ENCODE measurements at places on chromosomes 2 and 18.

DNA sequence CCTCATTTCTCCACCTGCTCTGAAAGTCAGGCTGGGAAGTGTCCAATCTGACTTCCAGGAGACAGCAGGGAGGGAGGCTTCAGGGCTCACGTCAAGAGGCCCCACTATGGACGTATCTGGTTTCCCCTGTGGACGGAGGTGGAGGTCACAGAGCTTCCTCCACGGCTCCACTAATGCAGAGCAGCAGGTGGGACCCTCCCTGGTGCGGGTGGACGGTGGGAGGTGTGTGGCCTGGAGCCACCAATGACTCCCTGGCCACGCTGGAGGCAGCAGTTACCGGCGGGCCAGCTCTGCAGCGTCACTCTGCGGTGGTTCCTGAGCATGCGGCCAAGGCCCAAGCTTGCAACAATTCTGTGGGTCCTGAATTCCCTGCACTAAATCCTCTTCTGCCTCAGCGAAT, 9.0 kb downstream of the CRACDL start:
- no peak for DNase-seq

- no peak for DNase-seq
These were observed 103.3 kb downstream of the AOX1 start for GRCh38 chr2:200689115-200689514.

GRCh38 chr2:69242651-69243051, 144.4 kb downstream of the GFPT1 start:
- DNase-seq, result no peak

GRCh38 chr18:55031576-55031975, 72.3 kb upstream of the CCDC68 start:
- DNase-seq, result no peak

GRCh38 chr2:169363560-169364150, 1.3 kb upstream of the LRP2 start:
- peak; percentile 43 for DNase-seq

DNA sequence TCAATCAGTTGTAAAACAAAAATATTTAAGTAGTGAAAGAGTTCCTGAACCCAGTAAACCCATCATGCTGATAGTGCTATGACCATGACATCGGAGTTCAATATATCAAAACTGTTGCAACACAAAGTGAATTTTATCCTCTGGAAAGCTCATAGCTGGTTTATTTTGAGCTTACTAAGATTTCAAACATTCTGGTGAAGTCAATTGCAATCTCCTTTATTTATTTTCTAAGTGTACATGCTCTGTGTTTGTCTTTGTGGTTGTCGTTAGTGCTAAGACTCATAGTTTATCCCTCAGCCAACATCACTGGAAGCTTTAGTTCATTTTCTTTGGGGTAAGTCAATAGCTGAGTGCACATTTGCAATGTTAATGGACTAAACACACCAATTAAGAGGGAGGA, 91.9 kb downstream of the QPCT start:
- DNase-seq, result no peak

DNA sequence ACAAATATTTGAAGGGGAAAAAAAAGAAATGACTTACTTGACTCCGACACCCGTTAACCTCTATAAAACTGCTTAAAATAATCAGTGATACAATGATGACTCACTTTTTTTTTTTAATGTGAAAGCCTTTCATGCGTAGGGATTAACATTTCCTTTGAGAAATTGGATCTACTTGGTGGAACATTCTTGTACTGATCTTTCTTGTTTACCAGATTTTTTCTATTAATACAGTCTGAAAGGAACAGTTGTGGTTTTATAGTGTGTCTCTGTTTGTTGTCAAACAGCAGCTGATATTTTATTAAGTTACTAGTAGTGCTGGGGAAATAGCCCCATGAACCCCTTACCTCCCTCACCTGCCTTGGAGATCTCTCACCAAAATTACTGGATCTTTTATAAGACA, 40.2 kb upstream of the NEB start:
- no peak for DNase-seq

DNA sequence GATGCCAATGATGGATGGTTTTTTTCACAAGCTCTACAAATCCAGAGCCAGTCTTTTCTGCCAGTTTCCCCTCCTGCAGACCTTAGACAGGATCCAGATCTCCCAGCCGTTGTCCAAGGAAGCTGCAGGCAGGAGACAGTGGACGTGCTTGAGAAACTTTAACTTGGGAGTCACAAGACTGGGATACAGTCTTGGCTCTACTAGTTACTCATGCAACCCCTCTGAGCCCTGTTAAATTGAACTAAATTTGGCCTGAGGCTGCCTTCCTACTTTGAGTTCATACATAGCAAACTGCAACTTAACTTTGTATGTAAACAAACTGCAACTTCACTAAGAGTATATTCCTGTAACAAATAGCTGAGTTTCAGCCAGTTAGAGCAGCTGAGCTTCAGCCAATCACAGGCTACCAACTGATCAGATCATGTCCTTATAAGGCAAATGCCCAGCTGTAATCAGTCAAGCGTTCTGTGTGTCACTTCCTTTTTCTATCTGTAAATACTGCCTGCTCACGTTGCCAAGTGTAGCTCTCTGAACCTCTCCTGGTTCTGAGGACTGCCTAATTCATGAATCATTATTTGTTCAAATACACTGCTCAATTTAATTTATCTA, 140.9 kb downstream of the CAPN13 start:
- DNase-seq, result no peak

DNA sequence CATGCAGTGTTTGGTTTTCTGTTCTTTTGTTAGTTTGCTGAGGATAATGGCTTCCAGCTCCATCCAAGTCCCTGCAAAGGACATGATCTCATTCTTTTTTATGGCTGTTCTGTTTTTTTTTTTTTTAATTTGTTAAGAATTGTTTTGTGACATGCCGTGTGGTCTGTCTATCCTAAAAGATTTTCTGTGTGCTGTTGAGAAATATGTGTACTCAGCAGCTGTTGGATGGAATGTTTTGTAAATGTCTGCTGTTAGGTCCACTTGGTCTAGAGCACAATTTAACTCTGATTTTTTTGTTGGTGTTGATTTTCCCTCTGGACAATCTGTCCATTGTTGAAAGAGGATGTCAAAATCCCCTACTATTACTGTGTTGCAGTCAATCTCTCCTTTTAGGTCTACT, 80.4 kb upstream of the WDR75 start:
- DNase-seq, result no peak

- no peak for DNase-seq
These were observed 77.4 kb upstream of the LDLRAD4 start for GRCh38 chr18:13141209-13141608.

DNA sequence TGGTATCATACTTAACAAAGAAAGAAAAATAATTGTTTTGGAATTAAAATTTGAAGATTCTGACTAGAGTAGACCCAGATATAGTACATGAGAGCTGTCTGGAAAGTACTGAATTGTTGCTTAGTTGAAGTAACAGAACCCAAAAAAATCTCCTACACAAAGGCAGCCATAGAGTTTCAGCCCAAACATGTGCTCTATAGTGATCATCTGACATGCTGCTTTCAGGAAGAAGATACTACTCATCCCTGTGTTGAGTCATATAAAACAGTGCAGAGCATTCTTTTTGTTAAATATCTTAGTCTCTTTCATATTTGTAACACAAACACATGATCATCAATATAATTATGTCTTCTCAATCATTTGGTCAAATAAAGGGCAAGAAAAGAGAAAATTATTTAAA, 84.8 kb upstream of the PTPRM start:
- no peak for DNase-seq

DNA sequence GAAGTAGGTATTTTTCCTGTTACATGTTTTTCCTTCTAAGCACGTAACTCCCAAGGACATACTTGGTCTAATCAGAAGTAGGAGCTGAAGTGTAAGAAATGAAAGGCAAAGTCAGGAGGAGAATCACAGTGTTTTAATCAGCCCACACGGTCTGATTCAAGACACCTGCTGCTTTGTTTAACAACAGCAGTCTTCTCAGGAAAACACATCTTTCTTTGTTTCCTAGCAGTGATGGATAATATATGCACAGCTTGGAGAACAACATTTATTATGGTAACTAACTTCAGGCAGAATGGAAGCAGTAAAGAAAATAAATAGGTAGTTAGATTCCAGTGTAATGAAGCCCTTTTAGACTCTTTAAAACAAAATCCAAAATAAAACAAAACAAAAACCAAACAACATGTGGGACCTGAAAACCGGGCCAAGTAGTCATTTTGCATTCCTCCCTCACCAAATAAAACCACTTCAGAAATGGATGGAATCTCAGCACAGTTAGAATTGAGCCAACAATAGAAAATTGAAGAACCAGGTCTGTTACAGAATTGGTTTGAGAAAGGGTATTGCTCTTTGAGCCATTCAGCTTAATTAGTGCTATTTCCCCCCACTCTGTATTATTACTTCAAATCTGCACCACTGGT, 61.1 kb upstream of the UGP2 start:
- no peak for DNase-seq

- DNase-seq, result no peak
These were observed 10.5 kb upstream of the CDK15 start for GRCh38 chr2:201795607-201796477.

DNA sequence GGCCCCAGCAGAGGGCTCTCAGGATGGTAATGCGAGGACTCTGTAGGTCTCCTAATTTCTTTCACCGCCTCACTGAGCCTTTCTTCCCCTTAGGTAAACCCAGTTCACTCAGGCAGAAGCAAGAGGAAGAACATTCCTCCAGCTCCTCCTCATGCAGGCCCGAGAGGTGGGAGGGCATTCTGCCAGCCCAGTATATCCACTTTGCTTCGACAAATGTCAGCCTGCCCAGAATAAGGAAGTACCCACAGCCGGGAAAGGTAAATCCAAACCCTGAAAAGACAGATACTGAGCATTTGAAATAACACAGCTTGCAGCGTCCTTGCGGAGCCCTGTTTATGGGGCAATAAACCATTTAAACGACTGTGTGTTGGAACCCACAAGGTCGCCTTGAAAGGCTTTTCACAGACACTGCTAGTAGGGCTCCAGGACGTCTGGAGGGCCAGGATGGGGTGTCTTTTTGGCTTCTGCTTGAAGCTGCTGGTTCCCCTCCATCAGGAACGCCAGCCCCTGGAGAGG, 63.0 kb upstream of the STPG4 start:
- DNase-seq, result no peak

DNA sequence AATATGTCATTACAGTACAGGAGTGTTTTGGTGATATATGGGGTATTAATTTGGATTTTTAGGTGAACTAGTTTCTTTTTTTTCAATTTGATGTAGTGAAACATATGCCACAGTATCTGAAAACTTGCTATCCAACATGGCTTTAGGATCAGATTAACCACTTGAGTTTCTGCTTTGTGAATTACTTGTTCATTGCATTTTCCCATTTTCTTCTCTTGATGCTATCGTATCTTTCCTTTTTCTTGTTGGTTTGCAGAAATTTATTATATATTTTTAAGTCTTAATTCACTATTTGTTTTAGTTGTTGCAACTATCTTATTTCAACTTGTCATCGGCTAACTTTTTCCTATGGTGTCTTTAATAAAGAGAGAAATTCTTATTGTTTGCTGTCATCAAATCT, 8.8 kb downstream of the IL36A start:
- DNase-seq, result no peak

DNA sequence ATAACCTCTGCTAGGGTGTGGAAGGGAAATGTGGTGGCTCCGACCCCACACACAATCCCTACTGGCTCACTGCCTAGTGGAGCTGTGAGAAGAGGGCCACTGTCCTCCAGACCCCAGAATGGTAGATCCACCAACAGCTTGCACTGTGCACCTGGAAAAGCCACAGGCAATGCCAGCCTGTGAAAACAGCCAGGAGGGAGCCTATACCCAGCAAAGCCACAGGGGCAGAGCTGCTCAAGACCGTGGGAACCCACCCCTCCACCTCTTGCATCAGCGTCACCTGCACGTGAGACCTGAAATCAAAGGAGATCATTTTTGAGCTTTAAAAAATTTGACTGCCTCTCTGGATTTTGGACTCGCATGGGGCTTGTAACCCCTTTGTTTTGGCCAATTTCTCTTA, 249.0 kb upstream of the CDH2 start:
- no peak for DNase-seq

- DNase-seq, result no peak
These were observed 66.6 kb upstream of the LAPTM4A start for GRCh38 chr2:20118051-20118450.

DNA sequence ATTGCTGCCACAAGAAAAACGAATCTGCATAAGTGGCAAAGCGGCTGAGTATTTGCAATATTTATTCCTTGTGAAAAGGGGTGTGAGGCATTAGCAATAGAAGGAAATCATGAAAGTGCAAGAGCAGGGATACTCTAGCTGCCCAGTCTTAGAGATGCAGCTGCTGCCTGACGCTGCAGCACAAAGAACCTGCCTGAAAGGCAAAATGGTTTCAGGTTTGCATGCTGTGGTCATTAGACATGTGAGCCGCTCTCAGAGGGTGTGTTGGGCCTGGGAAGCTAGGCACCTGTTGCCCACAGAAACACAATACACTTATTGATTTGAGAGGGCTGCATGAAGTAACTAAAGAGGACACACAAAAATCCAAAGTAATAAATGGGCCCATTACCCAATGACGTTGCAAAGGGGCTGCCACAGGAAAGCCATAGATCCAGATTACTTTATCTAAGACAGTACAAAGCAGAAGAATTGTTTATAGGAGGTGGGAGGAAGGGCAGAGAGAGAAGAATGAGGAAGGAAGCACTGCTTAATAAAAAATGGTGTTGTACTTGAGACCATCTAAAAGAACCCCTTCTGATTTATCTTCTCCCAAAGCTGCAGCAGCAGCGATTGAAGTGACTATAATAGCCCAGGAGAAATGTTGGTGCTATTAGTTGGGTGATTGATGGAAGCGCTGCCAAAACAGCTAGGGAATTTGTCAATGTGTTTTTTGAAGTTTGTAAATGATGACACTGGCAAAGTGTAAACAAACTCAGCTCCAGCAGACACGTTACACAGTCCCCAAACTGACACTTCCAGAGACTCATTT, 492.4 kb upstream of the ACVR2A start:
- DNase-seq, result no peak

GRCh38 chr2:216665717-216666116, 29.6 kb downstream of the IGFBP5 start:
- DNase-seq, result no peak

- DNase-seq, result no peak
These were observed 8.8 kb upstream of the GPR148 start for GRCh38 chr2:130720036-130720435.

- no peak for DNase-seq
These were observed 327 bp downstream of the LTBP1 start for GRCh38 chr2:32947076-32947483.

DNA sequence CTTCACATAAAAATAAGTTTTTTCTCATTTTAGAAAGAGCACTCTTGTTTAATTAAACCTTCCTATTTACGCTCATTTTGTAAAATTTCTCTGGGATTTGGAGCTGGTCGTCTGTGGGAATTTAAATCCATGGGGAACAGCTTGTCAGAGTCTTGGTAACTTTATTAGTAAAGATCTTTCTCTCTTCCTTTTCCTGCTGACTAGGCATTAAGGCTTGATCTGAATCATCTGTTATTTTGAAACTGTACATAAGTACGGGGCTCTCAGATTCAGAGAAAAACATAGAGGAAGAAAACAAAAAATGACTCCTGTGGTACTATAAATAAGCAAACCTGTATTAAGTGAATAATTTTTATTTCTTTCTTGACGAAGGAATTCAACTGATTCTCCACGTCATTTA, 150.2 kb downstream of the ST6GAL2 start:
- no peak for DNase-seq

GRCh38 chr2:172969609-172970008, 106.0 kb upstream of the MAP3K20 start:
- no peak for DNase-seq

All from stimulated activated CD4-positive, alpha-beta T cell treated with anti-CD3 and anti-CD28 coated beads, Interleukin-4, amount 100 ng/mL, for 4 hours (primary cell).